Stimulated activated CD8-positive, alpha-beta memory T cell treated with anti-CD3 and anti-CD28 coated beads, Interleukin-4, amount 100 ng/mL, for 24 hours (primary cell): ENCODE measurements at places on chromosomes 7 and 10.

DNA sequence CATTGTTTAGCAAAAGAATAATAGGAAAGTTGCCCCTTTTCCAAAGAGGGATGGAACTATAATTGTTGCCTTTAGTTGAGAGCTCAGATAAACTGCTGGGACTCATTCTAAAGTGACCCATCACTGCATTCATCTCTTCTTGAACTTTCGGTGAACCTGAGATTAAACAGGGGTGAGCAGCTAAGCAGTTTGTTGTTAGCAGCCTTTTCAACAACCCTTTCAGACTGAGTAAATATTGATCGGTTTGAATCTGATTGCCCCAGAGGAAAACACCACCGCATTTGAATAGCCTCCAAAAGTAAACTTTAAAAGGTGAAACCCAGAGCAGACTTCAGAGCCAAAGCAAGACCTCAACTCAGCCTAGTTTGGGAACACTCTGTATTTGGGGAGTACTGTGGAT is 4.7 kb downstream of the HOXA1 start:
- no peak for DNase-seq

DNA sequence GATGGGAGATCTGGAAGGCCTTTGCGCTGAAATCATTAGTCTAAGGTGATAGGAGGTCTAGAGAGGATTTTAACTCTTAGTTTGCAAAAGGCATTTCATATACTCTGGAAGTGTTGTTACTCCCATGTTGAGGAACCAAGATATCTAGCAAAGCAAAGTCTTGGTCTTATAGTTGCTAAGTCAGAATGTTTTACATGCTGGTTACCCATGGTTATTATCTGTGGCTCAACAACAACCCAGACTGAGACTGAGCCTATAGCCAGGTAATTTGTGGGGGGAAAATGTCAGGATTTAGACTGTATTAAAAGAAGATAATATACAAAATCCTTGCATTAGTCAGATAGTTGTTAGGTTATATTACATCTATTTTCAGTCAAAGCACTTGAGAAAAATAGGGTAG is 50.9 kb downstream of the LSMEM1 start:
- no peak for DNase-seq

GRCh38 chr7:151408839-151409666 is 785 bp downstream of the WDR86 start:
- DNase-seq, result no peak

GRCh38 chr7:96102096-96102811 is 219.6 kb downstream of the SLC25A13 start:
- no peak for DNase-seq

GRCh38 chr7:105602325-105603305 is 21.3 kb upstream of the EFCAB10 start:
- DNase-seq, result no peak

DNA sequence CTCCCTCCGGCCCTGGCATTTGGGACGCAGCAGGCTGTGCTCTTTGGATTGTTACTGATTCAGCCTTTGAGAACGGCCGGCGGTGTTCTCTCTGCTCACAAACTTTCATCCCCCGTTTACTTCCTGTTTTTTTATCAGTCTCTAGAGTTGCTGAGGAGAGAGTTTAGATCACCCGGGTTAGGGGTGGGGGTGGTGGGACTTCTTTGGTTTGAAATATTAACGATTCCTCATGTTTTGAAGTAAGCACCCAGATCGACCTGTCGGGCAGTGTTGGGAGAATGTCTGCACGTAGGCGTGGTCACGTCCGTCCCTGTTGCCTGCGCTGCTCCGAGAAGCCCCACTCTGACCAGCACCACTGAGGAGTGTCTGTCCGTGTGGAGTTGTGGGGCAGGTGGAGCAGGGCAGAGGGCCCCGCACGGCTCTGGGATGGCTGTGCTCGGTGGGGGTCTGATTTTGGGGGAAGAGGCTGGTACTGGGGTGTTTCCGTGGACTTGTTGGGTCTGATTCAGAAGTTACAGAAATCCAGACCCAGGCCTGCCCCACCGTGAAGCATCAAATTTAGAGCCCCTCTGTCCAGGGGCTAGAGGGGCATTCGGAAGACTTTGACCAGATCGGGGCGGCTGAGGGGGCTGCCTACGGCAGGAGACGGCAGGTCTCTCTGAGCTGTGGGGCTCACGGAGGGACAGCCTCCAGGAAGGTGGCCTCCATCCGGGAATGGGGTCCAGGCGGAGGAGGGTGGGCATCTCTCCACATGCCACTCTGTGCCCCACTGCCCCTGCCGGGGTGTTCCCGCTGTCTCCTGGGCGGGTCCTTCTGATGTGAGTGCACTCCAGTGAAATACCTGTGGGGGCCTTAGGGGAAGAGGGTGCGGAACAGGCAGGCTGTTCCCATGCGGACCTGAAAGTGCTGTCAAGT is 7.4 kb downstream of the INPP5A start:
- no peak for DNase-seq

GRCh38 chr10:24463611-24464426 is 254.9 kb downstream of the KIAA1217 start:
- DNase-seq, result no peak

DNA sequence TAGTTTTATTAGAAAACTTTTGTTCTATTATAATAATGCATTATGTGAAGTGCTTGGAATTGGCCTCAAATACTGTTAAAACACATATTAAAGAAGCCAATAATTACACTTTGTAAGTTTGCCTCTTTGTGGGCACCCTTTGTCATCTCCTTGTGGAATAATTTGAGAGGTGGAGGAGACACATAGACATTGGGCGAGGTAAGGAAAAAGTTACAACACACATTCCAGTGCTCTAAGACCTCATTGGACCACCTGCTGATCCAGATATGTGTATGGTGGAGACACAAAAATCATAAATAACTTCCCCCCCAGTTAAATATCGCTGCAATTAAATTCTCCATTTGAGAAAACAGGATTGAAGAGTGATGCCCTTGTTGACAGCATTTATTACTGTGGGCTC is 511.8 kb downstream of the GFRA1 start:
- DNase-seq, result no peak

DNA sequence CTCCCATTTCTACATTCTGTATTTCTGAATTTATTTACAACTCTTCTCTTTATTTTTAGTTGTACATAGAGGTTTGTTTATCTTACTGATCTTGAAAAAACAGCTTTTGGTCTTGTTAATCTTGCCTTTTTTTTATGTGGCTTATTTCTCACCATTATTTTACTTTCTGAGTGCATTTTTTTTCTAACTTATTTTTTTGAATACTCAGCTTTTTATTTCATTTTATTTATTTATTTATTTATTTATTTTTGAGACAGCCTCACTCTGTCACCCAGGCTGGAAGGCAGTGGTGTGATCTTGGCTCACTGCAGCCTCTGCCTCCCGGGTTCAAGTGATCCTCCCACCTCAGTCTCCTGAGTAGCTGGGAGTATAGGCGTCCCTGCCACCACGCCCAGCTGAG is 23.9 kb downstream of the CUX1 start:
- DNase-seq, result no peak

DNA sequence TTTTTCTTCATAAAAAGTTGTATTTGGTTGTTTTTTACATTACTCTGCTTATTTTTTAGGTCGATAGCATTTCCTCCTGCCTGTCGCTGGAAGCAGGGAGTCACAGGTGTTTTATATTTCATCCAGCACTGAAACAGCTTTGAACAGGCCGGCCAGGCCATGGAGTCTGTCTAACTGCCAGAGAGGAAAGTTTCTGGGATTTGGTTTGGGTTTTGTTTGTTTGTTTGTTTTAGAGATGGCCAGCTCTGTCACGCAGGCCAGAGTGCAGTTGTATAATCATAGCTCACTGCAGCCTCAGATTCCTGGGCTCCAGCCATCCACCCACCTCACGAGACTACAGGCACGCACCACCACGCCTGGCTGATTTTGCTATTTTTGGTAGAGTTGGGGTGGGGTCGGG is 23.4 kb downstream of the PROSER2 start:
- DNase-seq, result no peak

- DNase-seq, result no peak
Measured at GRCh38 chr7:5591278-5591874, 167.7 kb upstream of the TNRC18 start.
